Activated CD8-positive, alpha-beta memory T cell treated with anti-CD3 and anti-CD28 coated beads, Interleukin-2, amount 50 U/mL, for 48 hours (primary cell): ENCODE measurements at places on chromosomes 16 and 17.

DNA sequence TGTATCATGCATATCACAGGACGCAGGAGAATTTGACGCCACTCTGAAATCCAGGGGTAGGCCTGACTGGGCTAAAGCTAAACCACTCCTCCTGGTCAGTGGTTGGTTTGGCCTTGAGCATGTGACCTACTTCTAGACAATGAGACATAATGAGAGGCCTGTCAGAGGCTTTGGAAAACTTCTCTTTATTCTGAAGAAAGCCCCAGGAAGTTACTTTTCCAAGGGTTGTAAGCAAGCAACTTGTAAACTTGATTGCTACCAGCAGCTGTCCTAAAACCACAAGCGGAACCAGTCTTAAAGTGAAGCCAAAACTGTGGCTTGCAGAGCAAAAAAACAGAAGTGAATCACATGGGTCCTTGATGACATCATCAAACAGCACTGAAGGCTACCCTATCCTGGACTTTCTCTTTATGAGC is 138.2 kb upstream of the COX10 start:
- no peak for DNase-seq

DNA sequence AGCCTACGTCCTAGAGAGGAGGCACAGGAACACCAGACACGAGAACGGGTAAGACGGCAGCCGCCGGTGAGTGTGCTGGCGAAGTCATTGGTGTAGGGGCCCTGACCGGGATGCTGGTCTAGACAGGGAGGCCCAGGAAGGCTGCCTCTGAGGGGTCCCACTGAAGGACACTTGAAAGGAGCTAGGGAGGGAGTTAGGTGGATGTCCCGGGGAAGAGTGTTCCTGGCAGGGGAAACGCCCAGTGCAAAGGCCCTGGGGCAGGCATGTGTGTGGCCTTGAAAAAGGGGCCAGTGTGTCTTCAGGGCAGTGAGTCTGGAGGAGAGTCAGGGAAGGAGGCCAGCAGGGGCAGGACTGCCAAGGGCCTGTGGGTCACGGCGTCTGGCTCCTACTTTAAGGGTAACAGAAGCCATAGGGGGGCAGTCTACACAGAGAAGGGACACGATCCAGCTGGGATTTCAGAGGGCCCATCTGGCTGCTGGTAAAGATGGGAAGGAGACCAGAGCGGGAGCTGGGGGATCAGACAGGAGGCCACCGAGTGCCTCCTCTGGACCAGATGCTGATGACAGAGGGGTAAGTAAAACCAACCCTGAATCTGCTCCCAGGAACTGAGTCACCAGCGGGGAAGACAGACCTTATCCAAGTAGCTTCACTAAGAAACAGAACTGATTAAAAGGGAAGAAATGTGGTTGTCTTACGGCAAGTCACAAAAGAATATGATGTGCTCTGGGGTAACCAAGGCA is 115.9 kb downstream of the LITAF start:
- no peak for DNase-seq

DNA sequence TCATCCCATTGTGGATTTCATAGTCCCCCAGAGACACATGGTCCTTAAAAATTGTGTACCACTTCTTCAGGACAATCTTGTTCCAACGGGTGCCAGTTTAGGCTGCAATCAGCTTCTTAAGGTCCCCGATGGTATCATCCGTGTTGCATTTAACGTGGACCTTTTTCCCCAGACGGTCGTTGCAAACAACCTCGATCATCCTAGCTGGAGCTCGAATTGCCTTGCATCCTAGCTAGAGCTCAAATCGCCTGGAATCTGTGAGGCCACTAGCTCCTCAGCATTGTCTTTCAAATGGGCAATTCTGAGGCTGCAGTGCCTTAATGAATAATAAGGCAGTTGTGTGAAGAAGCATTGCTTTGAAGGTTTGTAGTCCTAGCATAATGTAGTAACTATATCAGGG is 37.7 kb upstream of the RHBDL3 start:
- no peak for DNase-seq

- DNase-seq: no peak
These were observed 40.7 kb downstream of the CCDC182 start for GRCh38 chr17:57704448-57704847.

- DNase-seq: no peak
These were observed 252.1 kb upstream of the N4BP1 start for GRCh38 chr16:48862087-48862532.

- peak; percentile 80 for DNase-seq
These were observed at the start of gene SPNS2 for GRCh38 chr17:4498461-4499397. Gene SPNS2 (plus strand): TSS chr17:4498881. CDS start chr17:4499048, 167 bp downstream.

DNA sequence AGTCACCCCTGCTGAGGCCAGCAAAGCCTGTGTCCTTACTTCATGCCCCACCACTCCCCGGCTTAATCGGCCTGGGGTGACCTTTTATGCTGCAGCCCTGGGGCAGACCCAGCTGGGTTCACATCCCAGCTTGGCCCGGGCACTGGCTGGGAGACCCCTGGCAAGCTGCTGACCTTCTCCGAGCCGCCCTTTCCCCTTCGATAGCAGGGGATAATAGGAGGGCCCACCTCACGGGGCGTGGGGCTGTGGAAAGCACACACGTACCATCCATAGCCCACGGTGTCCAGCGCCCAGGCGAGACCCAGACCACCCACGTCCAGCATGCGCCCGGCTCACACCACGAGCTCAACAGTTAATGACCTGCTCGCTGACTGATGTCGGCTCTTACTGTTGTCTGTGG is 26.8 kb downstream of the TBC1D16 start:
- no peak for DNase-seq

DNA sequence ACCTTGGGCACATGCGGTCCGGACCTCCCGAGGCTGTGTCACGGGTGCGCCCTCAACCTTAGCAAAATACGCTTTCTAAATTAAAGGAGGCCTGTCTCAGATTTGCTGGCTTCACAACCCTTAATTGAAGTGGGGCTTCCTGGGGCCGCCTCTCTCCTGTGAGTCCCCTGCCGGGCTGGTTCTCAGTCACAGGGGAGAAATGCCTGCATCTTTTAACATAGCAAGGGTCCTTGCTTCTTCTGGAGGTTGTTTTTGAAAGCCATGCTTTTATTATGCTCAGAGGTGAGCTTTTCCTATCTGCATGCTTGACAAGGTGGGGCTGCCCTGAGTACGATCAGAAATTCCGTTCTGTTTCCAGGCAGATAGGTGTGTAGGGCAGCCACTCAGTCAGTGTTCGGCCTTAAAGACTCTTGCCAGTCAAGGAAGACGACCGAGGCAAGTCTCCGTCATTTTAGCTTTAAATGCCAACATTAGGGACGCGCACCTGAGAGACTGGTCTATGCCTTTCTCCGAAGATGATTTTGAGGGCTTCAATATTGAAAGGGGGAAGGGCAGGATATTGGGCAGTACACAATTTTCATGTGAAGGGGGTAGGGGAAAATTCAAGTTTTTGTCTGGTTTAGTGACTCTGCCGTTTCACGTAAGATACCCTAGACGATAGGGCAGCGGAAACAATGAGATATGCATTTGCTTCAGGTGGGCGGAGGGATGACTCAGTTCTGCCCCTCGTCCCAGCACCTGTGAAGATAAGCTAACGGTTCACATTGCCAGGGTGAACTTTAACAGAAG is 5.5 kb upstream of the SLC7A5 start:
- DNase-seq: no peak

DNA sequence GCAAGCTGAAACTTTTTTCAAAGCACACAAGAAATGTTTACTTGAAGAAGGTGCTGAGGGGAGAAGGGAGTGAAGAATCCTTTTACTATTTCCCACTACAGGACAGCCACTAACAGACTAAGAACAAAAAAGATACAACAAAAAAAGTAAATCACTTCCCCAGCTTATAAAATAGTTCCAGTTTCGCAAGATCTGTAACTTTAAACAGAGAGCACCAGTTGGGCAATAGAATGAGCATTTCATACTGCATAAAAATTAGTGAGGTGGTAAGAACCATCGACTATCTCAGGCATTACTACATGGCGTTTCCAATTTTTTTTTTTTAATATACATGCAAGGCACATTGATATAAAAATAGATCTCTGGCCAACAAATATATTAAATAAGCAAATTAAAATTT is 11.1 kb downstream of the CRYBA1 start:
- no peak for DNase-seq

DNA sequence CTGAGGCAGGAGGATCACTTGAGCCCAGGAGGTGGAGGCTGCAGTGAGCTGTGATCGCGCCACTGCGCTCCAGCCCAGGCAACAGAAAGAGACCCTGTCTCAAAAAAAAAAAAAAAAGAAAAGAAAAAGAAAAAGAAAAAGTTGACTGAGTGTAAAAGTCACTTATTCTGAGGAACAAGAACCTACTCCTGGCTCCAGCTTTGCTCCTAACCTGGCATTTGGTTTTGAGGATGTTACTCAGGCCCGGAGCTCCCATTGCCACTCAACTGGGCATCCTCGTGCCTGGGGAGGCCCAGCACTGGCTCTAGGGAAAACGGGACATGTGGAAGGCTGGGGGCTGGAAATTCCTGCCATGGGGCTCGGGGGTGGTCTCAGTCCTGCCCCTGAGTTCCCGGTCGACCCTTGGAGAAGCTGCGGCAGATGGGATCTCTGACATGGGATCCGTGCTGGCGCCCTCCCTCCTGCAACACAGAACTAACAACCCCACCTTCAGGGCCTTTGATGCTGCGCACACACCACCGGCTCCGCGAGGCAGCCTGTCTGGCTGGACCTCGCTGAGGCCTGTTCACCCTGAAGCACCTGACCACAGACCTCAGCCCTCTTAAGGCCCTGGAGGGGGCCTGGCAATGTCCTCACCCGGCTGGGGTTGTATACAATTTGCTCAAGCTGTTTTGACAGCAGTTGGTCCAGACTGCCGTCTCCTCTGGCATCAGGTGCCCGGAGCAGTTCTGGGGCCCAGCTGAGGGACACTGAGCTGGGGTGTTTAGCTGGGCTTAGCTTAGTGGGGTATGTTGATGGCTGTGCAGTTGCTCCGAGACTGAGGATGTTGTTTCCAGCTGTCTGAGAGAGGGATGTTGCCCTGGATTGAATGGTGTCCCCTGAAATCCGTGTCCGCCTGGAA is 12.3 kb downstream of the CD7 start:
- DNase-seq: no peak

- DNase-seq: no peak
These were observed 41.0 kb downstream of the STAT5A start for GRCh38 chr17:42329025-42329976.

DNA sequence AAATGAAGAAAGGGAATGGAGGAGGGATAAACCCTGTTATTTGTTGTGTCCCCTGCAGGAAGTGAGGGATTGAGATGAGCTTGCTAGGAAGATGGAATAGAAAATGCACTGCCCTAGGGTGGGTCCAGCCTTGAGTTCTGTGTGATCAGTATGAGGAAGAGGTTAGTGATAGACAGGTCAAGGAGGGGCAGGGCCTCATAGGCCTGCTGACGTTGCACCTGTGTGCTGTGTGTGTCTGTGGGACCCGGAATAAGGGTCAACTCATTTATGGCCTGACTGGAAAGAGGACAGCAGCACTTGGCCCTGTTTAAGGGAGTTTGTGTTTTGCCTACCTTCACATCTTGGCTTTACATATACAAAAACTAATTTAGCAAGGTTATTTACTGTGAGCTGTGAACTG is 26.3 kb downstream of the DEF8 start:
- no peak for DNase-seq

DNA sequence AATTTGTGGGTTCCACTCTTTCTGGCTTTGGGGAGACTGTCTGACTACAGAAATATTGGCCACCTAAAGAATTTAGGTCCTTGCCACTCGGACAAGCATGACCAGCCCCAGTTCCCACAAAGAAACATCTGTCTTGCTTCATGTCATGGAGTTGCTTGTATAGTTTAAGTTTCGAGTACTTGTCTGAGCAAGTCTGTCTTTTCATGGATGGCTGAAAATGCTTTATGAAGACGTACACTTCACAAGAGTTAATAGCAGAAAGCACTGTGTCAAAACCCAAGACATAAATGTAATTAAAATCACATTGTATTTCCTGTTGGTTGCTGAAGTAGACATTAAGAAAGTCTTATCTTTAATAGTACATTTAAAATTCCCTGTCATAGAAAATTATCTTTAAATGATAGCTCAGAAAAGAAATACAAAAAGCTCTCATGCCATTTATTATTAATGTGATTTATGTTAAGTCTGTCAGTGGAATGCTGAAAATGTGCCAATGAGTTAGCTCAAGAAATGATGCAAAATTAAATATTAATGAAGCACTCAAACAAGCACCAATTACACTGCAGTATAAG is 29.8 kb upstream of the XYLT2 start:
- no peak for DNase-seq

DNA sequence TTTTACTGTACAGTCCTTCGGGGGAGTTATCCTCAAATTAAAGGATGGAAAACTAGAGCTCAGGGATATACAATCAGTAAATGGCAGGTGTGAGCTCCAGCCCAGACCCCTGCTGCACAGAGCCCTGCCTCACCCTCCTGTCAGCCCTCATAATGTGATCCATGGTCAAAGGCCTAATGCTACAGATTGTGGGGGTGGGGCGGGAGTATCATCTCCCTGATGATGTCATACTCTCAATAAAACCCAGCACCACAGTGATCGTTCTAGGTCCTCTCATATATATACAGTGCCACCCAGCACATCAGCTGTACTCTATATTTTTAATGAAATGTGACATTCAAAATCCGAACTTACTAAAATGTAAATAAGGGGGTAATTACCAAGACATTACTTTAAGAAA is 61.5 kb downstream of the SLC39A11 start:
- DNase-seq: no peak

DNA sequence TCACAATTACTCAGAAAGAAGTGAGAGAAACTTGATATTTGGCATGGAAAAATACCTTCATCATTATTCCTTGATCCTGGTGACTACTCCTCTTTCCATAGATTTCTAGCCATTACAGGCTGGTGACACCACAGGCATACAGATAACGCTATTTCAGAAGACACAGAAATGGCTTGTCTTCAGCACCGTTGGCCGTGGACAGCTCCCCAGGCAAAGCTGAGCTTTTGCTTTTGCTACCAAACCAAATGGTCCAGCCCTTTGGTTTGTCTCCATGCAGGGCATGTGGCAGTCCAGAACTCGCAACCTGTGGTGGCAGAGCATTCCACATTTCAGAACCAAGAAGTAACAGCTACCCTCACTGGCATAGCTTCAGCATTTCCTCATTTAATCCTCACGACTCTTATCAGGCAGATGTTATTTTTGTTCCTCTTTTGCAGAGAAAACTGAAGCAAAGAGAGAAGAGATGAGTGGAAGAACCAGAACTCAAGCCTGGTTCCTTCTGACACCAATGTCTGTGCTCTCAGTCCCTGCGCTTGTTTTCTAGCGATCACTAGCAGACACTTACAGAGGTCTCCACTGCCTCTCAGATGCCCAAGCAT is 55.5 kb downstream of the HS3ST4 start:
- DNase-seq: peak; percentile 53

- DNase-seq: no peak
These were observed 1.9 kb downstream of the NUDT7 start for GRCh38 chr16:77724174-77724573.

- DNase-seq: no peak
These were observed 37.7 kb upstream of the ALDH3A2 start for GRCh38 chr17:19610879-19611278.
